ENCODE measurements at places on chromosomes 5 and 9.

- no peak for DNase-seq
Observed at GRCh38 chr5:143542798-143543144, 139.3 kb upstream of the NR3C1 start.

DNA sequence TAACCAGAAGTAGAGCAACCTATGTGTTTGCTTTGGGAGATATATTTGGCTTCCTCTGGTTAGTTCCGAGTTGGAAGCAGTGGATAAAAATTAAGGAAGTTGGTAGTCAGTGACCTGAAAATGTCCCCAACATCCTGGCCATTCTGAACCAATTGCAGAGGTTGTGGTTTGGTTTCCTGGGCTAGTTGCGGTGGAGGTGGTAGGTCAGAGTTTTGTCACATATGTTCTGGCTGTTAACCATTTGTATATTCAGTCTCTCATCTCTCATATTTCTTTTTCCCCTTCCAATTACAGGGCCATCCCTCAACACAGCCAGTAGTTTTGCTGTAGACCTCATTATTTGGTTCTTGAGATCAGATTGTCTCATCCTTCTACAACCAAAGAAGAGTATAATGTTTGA is 1026.9 kb downstream of the PTPRD start:
- DNase-seq: no peak

GRCh38 chr5:31811210-31811609 is 172.3 kb downstream of the PDZD2 start:
- DNase-seq: no peak

DNA sequence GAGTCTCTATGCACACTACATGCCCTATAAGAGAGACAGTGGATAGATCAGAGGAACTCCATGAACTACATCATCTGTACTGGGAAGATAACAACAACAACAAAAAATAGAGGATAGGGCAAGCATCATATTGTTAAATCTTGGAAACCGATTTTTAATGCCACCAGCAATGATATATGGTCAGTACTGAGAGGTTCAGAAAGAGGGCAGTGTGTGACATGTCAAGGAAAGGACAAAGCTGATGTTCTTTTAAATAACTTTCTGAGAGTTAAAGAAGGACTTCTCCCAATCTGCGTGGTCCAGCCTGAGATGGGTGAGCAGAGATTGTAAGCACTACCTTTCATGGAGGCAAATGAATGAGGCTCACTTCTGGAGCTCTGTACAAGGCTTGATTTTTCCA is 62.0 kb upstream of the PHF24 start:
- DNase-seq: no peak

DNA sequence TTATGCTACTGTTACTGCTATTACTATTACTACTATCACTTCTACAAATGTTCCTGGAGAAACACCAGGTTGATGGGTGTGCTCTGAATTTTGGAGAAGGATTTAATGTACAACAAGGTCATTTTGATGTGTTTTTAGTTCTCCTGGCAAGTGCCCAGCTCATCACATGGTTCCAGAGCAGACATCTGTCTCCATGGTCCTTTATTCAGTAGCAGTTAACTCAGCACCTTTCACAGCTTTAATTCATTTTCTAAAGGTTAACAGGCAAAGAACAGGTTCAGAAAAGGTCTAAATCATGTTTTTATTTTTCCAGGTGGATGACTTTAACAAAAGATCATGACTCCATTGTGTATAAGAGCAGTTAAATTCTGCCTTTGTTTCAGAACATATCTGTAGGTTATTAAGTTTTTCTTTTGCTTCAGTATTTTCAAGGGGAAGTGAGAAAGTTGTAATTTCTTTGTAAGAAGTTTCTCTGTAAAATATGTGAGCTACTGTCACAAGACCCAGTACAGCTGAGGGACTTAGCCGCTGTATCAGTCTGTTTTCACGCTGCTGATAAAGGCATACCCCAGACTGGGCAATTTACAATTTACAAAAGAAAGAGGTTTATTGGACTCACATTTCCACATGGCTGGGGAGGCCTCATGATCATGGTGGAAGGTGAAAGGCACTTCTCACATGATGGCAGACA is 41.9 kb downstream of the MTRR start:
- DNase-seq: no peak

DNA sequence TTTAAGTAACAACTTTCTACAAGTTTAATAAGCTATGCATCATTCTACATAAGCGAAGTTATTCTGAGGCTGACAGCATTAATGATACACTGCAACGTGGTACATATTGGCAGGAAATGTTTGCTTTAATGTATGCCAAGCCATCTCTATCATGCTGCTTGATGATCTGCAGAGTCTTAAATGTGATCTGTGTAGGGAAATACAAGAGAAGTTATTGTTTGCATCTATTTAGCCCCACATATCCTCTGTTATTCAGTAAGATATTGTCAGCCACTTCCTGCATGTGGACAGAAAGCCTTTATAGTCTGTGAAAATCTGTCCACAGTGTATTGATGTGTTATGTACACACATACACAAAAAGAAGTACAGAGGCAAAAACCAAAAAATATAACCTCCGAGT is 193.1 kb upstream of the FREM1 start:
- DNase-seq: no peak

DNA sequence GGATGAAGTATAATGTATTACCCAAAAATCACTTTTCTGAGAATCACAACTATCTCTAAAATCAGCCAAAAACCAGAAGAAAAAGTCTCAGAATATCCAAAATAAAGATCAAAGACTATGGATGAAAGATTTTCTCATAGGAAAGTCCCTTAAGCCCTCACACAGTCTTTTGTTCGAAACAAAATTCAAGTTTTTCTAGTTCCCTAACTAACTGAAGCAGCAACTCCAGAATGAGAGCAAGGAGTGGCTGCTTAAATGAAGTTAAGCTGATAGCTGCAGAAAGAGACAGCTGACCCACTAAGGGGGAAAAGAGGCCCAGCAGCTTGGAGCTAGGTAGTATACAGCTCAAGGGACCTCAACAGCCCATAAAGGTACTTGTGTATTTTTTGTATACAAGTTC is 8.4 kb downstream of the ZBTB5 start:
- DNase-seq: no peak

Data from activated CD8-positive, alpha-beta memory T cell treated with anti-CD3 and anti-CD28 coated beads, Interleukin-2, amount 50 U/mL, for 48 hours (primary cell).